Esophagus squamous epithelium (tissue), 5 donors: ENCODE measurements at places on chromosomes 2 and 18.

GRCh38 chr18:32974421-32975162 lies 201.8 kb upstream of the KLHL14 start:
- no peak for DNase-seq

DNA sequence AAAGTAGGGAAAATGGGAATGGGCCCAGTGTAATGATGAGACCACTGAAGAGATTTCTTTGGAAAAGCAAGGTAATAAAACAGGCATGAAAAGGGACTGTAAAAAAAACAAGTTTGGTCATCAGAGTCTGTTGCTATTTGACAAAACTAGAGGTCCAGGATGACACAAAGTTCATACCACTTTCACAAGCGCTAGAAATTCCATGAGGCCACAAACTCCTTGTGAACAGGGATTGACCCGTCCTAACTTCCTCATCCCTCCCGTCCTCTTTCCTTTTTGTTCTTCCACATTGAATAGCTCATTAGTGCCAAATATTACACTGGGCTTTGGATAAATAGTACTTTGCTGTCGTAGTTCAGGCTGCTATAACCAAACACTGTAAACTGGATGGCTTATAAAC lies 188.8 kb upstream of the EPC2 start:
- no peak for DNase-seq

- no peak for DNase-seq
These were observed 100.2 kb downstream of the GYPC start for GRCh38 chr2:126756125-126756524.

DNA sequence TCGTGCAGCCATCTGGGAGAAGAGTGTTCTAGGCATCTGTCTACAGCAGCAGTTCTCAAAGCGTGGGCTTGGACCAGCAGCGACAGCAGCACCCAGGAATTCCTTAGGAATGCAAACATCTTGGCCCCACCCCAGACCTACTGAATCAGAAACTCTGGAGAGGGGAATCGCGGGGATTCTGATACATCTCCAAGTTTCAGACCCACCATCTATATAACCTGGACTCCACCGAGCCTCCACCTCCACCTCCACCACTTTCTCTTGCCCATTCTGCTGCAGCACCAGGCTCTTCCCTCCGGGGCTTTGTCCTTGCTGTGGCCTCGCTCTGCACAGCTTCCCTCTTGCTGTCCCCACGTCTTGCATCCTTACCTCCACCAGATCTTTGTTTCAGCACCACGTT lies 256.4 kb downstream of the BCL2 start:
- DNase-seq: no peak

GRCh38 chr2:236345081-236345714 lies 81.0 kb upstream of the ASB18 start:
- DNase-seq: no peak

DNA sequence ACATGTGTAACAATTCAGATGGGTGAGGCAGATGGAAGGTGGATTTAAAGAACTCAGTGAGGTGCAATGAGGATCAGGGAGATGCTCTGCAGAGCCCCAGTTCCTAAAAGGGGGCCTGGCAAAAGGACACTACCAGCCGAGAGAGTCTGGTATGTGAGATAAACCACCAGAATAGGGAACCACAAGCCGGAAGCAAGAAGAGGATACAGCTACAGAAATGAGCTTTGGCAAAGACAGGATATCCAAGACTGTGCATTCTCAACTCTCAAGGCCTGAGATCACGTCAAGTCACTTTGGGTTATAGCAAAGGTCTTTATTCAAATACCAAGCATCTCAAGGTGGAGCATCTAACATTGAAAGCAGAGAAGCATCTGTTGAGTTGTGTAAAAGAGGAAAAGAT lies 293.5 kb downstream of the ARHGAP15 start:
- DNase-seq: no peak

GRCh38 chr2:135980434-135981079 lies 4.9 kb downstream of the DARS1 start:
- DNase-seq: no peak

DNA sequence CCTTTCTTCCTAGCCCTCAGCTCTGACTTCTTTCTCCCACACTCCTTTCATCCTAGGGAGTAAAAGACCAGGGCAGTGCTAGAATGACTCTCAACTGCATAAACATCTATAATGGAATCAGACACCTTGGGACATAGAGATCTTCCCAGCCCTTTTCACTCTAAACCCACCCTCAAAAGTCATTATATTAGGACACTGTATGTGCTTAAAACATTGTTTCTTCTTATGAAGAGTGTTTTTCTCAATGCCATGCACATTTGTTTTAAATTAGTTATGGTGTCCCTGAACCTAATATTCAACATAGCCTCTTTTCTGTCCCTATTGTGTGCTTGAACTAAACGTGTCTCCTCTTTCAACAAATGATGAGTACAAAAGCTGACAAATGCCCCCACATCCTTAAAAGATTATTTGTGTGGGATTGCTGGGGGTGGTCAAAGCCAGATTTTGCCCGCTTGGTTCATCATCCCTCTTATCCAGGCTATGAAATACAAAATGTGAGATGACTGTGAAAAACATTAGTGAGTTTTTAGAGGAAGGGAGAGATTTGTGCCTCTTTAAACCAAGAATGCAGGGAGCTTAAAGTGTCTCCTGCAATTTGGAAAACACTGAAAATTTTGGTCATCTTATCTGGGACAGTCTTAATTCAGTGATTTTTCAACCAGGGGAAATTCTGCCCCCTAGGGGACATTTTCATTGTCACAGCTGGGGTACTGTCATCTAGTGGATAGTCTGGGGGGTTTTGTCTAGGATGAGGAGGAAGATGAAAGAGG lies 29.0 kb downstream of the SERPINB5 start:
- no peak for DNase-seq

DNA sequence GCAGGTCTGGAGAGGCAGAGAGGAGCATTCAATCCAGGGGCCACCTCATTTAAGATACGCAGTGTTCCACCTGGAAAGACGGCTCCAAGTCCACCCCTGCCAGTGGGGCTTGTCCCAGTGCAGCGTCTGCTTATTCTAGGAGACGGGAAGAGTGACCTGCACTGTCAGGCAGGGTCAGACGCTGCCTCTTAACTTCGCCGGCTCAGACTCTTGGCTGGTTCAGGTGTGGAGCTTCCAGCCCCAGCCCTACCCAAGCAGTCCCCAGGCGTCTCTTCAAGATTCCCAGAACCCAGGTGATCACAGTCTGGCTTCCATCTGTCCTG lies 208.5 kb downstream of the TFCP2L1 start:
- DNase-seq: no peak

GRCh38 chr2:232363784-232364615 lies 14.6 kb upstream of the ALPP start:
- no peak for DNase-seq

- DNase-seq: no peak
These were observed 434.9 kb downstream of the ZEB2 start for GRCh38 chr2:144085016-144085415.

- no peak for DNase-seq
These were observed 174.8 kb downstream of the BCL2 start for GRCh38 chr18:63144748-63145147.

GRCh38 chr2:107160640-107161239 lies 274.8 kb upstream of the ST6GAL2 start:
- DNase-seq: no peak

GRCh38 chr2:205403244-205403825 lies 279.0 kb upstream of the NRP2 start:
- no peak for DNase-seq

- no peak for DNase-seq
These were observed 96.7 kb downstream of the PMAIP1 start for GRCh38 chr18:59996370-59996966.

DNA sequence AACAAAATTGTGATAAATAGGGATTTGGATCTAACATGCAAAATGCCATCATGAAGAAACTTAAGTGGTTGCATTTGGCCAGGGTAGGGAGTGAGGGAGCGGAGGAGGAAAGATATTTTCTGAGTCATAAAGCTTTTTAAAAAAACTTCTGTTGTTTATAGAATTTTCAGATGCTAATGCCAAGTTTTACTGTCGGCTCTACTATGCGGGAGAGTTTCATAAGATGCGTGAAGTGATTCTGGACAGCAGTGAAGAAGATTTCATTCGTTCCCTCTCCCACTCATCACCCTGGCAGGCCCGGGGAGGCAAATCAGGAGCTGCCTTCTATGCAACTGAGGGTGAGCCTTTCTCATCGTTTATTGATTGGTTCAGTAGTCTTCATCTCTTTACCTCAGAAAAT lies 56.0 kb upstream of the PTH2R start:
- no peak for DNase-seq

DNA sequence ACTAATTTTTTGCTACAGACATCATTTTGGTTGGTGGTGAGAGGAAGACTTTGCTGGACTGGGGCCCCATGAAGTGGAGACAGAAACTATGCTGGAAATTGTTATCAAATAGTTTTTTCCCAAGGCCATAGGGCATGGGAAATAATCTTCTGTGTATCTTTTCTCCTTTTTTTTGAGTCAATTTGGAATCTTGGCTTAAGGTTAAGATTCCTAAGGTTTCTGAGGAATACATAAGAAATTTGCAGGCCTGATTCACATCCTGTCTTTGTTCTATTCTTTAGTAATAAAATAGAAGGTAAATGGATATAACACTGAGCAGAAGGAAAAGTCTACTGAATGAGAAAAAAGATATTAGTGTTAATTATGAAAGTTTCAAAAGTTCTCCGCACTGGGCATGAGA lies 16.6 kb downstream of the SMC6 start:
- DNase-seq: no peak

DNA sequence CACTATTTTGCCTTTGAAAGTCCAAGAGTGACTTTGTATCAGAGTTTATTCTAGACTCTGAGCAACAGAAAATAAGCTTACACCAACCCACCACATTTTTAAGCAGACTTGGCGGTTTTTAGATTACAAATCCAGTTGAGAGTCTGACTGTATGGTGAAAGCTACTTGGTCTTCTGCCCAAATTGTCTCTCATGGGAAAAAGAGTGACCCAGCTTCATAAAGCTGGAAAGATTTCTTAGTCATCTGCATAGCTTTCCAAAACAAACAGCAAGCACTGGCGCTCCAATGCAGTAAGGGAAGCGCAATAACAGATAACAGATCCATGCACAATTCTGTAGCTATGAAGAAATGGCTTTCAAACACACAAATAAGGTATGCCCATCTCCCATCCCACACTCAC lies 7.1 kb downstream of the DSG1 start:
- DNase-seq: no peak

DNA sequence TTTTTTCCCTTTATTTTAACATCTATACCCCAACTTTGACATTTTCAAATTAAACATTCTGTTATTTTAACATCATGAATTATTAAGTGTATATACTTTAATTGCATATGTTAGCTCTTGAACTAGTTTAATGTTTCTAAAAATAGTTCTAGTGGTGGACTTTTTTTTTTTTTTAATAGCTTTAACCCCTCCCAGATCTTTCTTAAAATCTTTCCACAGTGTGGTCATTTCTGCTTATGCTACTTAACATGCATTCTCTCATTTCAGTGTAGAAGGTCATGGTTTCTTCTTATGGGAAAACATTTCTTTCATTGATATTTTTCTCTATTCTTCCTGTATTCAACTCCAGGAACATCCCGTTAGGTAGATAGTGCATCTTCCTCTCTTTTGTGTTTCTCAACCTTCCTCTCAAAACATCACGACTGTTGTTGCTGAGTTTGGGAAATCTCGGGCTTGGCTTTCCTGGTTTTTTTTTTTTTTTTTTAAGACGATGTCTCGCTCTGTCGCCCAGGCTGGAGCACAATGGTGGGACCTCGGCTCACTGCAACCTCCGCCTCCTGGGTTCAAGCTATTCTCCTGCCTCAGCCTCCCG lies 849 bp upstream of the TMEM18 start:
- no peak for DNase-seq

DNA sequence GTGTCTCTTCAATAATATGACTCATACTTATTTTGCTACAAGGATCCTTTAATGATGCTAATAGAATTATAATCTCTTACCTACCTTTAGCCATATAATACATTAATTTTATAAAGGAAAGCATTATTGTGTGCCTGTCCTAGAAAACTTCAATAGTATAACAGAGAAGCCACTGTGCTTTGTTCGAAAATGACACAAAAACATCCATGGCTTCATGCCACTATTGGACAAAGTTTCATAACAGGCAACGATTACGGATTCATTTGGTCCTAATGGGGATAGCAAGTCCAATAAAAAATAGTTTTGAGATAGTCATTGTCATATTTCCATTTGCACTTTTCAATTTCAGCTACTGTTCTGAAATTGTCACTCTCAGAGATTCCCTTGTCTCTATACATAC lies 52.5 kb upstream of the CCDC150 start:
- DNase-seq: no peak

- DNase-seq: no peak
These were observed 126.7 kb downstream of the XRCC5 start for GRCh38 chr2:216235896-216236295.

GRCh38 chr2:240452462-240453256 lies 17.2 kb downstream of the GPC1 start:
- DNase-seq: no peak

- DNase-seq: no peak
These were observed 30.9 kb downstream of the EPHA4 start for GRCh38 chr2:221541131-221541735.

DNA sequence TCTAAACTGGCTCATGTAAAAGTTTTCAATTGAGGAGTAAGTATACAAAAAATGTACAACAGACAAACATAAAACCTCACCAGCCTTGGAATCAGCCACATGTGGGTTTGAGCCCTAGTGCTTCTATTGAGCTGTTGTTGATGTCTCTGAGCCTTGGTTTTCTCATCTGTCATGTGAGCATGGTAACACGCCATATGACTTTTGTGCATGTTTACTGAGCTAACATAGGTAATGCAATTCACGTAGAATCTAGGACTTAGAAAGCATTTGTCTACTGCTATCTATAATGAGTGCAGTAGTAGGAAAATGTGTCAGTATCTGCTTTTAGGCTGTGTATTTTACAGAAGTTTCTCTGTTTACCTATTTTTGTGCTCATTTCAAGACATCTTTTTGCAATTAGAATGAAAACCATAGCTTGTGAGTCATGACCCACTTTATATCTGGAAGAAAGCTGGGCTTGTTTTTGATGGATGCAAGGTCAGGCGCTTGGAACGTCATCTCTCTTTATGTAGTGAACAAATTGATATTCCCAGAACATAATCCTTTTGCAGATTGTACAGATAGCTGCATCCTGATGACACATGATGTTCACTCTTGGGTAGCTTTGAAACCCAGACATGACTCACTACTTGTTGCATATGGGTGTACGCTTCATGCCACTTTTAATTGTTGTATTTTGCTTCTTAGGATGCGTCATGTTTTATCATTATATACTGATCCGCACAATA lies 94.3 kb downstream of the RNF144A start:
- no peak for DNase-seq

- no peak for DNase-seq
These were observed 694 bp downstream of the UNC50 start for GRCh38 chr2:98608962-98609604.

DNA sequence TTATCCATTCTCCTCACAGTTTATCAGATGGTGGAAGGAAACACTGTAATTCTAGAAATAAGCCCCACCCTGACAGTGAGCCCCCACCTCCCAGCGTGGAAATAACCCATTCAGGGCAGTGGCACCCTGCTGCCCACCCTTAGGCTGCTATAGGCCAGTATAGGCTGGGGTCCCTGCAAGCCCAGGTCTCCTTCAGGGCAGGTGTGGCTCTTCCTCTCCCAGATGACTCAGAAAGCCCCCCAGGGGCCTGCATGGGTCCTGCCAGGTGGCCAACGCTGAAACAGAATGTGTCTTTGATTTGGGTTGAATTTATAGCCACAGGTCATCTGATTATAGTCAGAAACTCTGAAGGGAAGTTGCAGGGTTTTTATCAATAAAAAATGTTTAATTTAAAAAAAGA lies 136.4 kb downstream of the SH3RF3 start:
- DNase-seq: no peak
